ENCODE measurements at places on chromosomes 11 and 22.

- no peak for DNase-seq
Measured at GRCh38 chr11:119483881-119484371, 61.0 kb upstream of the THY1 start.

DNA sequence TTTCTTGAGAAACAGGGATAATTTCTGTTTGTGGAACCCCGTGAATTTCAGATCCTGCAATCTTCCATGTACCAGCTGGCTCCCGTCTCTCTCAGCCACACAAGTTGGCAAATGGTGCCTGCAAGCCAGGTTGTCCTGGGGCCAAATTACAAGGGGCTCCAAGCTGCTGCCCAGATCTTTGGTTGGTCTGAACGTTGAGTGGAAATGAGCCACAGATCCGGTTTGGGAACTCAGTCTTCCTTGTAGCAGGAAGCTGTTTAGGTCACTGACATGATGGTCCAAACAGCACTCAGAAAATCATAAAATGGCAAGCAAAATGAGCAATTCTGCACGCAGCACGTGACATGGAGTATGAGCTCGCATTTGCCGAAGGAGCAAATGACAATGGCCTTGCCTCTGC is 1496.4 kb downstream of the TBC1D22A start:
- DNase-seq = no peak

GRCh38 chr11:41145420-41145819 is 314.0 kb downstream of the LRRC4C start:
- no peak for DNase-seq

- DNase-seq = no peak
Measured at GRCh38 chr22:46824344-46824909, 62.0 kb downstream of the TBC1D22A start.

DNA sequence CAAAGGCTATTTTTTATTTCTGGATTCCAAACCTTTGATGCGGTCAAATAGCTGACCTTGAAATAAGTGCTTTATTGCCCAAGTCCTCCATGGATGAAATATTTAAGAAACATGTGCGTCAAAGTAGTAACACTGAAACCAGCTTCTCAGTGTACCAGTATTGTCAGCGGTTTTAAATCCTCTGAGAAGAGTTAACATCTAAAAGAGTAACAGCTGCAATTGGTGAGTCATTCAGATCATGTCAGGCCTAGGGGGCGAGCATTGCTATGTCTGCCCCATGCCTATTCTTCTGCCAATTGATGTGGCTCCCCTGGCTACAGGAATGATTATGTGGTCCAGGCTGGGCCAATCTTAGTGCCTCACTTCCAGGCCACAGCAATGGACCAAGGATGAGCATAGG is 263.3 kb upstream of the SORL1-AS1 start:
- DNase-seq = peak; percentile 31

GRCh38 chr11:86949995-86950660 is 5.1 kb downstream of the FZD4 start:
- peak; percentile 66 for DNase-seq

DNA sequence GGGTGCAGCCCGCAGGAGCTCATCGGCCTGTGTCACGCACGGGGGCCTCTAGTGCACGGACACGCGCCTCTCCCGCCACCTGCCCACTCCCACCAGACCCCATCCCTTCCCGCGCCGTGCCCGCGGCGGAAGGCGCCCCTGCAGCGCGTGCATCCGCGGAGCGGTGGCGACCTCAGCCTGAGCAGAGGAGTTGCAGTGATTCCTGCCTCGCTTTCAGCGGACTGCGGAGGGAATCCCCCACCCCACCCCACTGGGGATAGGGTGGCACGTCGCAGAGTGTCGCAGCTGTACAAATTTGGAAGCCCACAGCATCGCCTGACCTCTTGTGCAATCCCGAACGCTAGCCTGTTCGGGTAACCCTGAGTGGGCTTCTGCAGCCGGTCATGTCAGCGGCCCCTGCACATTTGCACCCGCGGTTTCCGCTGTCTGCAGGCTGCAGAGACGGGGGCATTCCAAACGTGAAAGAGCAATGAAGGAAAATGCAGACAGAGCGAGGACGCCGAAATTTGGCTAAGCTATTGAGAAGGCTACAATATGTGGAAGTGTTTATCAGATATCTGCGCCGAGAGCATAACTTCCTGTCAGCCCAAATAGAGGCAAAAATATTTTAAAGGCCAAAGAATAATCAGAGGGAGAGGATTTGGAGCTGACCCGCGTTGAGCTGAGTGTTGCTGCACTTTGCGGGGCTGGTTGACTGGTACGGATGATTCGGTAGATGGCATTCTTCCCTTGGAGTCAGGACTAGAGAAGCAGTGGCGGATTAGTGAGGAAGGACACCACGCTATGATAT is 617 bp upstream of the ARHGAP20 start:
- peak; percentile 64 for DNase-seq

GRCh38 chr22:27868732-27869282 is 50.2 kb downstream of the PITPNB start:
- no peak for DNase-seq

- DNase-seq = no peak
Measured at GRCh38 chr11:47467357-47467756, 18.4 kb upstream of the RAPSN start.

DNA sequence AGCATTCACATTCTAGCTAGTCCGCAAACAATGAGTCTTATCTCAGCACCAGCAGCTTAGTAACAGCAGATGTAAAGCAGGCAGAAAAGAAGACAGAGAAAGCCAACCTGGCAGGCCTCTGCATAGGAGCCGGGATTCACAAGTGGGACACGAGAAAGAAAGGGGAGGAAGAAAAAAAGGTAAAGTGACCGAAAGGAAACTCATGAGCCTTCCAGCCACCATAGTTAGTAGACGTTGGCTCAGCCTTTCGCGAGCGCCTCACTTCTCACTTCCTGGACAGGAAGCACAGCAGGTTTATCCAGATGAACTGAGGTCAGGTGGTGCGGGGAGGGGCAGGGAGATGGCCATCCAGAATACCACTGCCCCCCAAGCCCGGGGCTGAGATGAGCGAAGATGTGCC is 19.7 kb upstream of the KAT5 start:
- DNase-seq = no peak

GRCh38 chr11:9774591-9775397 is 110.9 kb downstream of the SWAP70 start:
- DNase-seq = peak; percentile 88

All from GM23248 (cell line).